ENCODE measurements at places on chromosomes 6 and 20.

DNA sequence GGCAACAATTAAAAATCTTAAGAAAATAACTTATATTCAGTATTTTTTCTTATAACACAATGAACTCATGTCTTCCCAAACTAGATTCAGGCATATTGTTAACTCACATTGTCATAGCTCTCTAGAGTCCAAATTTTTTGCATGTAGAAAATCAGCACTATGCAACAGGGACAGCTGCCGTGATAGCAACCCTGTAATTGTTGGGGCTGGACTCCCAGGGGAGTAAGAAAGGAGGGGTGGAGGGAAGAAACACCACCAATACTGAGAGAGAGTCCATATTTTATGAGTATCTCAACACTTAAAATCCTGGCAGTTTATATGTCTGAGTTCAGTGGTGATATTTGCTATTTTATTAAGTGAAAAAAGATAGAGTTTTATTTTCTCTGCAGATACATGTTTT is 89.6 kb upstream of the HS3ST5 start:
- no peak for DNase-seq

DNA sequence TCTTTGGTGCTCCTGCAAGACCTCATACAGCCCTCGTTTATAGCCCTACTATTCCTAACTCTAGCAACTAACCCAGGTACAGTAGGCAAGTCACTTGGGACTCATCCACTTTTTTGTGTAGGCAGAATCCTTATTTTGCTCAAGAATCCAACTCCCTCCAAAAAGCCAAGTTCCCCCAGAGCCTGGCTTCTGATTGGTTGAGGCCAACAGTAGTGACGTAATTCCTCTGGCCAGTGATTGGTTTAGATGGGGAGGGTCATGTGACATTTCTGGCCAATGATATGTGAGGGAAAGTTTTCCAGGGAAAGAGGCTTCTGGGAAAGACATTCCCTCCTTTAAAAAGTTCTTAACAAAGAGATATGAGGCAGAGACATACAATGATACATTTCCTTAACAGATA is 32.1 kb downstream of the KIAA1755 start:
- no peak for DNase-seq

DNA sequence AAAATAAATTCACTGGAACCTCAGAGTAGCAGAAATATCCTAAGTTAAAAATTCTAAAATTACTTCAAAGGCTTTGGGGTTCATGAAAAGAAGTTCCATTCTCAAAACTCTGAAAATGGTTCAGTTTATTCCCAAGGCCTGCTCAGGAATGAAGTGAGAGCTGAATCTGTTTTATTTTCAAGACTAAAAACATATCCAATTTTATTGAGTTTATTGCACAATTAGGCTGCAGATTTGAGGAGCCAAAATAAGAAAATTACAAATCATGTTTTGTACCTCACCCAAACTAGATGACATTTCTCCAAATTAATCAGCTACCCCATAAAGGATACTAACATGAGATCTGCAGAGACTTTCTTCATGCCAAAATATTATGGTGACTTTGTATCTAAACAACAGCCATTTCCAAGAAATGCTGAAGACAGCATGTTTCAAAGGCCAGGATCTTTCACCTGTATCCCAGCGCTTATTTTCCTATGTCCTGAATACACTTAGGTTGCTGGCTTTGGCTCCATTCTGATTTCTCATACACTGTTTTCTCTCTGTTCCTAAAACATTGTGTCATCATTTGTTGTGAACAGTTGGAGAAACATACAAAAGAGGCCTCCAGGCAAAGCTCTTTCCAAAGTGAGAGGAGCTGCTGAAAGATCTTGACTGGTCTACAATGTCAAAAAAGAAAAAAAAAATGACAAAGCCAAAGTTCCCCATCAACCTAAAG is 85.7 kb upstream of the F13A1 start:
- DNase-seq = no peak

- DNase-seq = no peak
Measured at GRCh38 chr6:144568241-144568640, 283.1 kb downstream of the UTRN start.

DNA sequence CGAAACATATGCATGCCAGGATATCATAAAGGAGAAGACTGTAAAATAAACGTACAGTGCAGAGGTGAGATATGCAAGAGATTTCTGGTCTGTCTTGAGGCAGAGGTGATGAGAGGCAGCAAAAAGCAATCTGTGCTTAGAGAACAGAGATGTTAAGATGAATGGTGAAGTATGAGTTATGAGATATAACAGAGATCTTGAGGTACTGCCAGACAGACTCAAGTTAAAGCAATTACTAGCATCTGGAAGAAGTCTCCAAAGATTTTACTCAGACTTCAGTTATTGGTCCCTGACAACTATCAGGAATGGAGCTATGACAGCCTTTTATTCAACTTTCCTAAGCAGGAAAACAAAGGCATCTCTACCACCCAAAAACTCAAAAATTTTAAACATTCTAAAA is 122.8 kb upstream of the DST start:
- DNase-seq = no peak

- DNase-seq = peak; percentile 24
Measured at GRCh38 chr6:30814146-30815040, 69.9 kb upstream of the DDR1 start.

- DNase-seq = no peak
Measured at GRCh38 chr6:132320007-132320406, 81.3 kb downstream of the MOXD1 start.

Data from central memory CD4-positive, alpha-beta T cell (primary cell).